Femur (tissue), 1 donor: ENCODE measurements at places on chromosomes 2 and 18.

DNA sequence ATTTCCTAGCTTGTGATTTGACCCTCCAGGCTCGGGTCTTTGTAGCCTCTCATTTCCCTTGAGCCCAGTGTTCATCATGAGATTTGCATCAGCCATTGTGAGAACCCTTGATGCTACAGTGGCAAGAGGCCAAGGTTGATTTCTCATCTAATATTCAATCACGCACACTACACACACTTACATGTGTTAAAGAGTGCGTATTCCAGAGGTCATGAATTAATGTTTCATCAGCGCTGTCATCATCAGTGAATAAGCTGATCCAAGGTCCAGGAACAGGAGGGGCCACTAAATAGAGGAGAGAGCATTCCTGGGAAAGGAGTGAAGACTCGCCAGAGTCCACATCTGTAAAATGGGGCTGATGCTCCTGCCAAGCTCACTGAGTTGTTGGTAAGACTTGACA is 276.1 kb upstream of the SIX2 start:
- DNase-seq, result no peak

GRCh38 chr2:42967959-42968674 is 175.7 kb upstream of the HAAO start:
- DNase-seq, result peak; percentile 96

- DNase-seq, result no peak
Measured at GRCh38 chr2:168424112-168424951, 31.7 kb upstream of the CERS6 start.

DNA sequence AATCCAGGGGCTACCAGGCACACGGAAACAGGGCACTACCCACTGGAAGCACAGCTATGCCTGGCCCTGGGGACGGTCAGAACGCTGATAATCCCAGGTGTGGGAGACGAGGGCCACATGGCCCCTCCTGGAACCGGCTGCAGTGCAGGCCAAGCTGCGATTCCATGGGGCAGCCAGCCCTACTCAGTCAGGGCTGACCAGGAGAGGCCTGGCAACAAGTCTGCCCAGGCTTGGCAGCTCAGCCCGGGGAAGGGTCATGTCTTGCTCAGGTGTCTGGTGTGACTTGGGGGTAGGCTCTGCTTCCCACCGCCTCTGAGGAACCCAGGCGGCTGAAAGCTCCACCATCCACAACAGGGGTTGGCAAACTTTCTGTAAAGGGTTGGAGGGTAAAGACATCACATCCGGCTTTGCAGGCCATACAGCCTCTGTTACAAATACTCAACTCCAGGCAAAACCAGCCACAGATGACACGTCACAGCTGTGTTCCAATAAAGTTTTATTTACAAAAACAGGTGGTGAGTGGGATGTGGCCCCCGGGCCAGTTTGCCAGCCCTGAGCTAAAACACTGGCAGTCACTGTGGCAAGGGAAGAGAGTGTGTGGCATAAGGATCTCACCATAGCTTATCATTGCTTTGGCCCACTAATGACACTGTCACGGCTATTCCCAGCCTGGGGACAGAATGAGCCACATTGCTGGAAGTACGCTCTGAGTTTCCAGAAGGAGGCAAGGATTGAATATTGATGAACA is 85.2 kb downstream of the NDUFA10 start:
- peak; percentile 6 for DNase-seq

GRCh38 chr18:79881695-79882094 is 69.8 kb downstream of the SLC66A2 start:
- DNase-seq, result no peak

GRCh38 chr2:61771904-61772845 is 81.7 kb downstream of the FAM161A start:
- no peak for DNase-seq

DNA sequence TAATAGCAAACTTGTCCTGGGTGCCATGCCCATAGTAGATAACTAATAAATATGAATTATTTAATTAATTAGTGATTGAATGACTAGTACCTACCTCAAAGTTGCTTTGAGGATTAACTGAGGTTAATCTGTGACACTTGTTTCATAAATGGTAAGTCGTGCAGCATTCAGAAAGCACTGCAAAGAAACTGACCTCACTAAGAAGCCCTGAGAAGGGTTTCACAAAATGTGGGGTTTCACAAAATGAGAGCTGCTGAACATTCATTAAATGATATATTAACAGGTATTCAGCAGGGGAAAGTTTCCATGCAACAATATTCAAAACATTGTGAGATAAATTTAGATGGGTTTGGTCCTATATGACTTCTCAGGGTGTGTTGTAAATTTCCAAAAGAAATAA is 236.2 kb downstream of the OSR1 start:
- no peak for DNase-seq

GRCh38 chr2:181348107-181348837 is 108.9 kb upstream of the ITGA4 start:
- DNase-seq, result no peak
